ENCODE measurements at places on chromosomes 3 and 15.
A peak's percentile ranks its signal among the peaks of the same experiment; 100 is the strongest.

GRCh38 chr3:172622916-172623700 lies 87.8 kb downstream of the NCEH1 start:
- peak; percentile 60 for DNase-seq

DNA sequence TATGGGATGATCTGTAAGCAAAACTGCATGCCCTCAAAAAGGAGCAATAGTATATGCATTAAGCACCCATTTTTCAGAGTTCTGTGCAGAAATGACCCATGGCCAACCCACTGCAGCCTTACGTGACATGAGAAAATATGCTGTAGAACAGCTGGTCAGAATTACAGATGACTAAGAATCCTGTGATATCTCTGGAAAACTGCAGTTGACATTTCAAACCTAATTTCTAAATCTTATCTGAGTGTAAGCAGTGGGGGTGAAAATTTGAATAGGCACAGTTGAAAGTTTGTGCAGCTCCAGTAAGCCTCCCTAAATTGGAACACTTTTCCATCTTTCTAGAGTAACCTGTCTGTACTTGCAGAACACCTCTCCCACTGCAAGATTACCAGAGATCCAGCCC lies 28.7 kb upstream of the COL6A6 start:
- DNase-seq, result no peak

DNA sequence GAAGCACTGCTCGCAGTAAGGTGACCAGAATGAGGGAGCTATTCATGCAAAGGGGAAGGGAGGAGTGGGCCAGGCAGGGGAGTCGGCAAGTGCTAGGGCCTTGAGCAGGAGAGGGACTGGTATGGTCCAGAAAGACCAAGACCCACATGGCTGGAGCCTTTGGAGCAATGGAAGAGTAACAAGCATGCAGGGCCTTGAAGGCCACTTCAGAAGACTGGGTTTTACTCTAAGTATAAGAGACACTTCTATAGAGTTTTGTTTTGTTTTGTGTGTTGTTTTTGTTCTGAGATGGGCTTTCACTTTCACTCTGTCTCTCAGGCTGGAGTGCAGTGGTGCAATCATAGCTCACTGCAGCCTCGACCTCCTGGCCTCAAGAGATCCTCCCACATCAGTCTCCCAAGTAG lies 42.0 kb downstream of the BFSP2 start:
- no peak for DNase-seq

- no peak for DNase-seq
Observed at GRCh38 chr3:129467932-129468331, 27.9 kb downstream of the IFT122 start.

GRCh38 chr15:89041507-89041906 lies 46.7 kb upstream of the ABHD2 start:
- no peak for DNase-seq

DNA sequence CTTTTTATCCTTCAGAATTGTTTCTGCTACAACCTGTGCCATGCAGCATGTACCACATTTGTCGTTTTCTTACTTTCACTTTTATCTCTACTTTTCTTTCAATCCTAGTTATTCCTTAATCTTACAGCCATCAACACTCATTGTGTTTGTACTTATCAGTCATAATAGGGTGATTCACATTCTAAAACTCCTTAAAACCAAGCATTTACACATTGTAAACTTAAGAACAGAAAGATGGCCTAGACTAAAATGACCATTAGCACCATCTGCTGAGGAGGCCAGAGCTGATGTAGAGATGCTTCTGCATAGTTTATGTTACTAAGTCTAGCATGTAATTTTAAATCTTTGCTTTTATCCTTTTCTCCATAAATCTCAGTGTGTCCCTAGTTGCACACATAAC lies 25.5 kb downstream of the EIF2AK4 start:
- DNase-seq, result no peak

DNA sequence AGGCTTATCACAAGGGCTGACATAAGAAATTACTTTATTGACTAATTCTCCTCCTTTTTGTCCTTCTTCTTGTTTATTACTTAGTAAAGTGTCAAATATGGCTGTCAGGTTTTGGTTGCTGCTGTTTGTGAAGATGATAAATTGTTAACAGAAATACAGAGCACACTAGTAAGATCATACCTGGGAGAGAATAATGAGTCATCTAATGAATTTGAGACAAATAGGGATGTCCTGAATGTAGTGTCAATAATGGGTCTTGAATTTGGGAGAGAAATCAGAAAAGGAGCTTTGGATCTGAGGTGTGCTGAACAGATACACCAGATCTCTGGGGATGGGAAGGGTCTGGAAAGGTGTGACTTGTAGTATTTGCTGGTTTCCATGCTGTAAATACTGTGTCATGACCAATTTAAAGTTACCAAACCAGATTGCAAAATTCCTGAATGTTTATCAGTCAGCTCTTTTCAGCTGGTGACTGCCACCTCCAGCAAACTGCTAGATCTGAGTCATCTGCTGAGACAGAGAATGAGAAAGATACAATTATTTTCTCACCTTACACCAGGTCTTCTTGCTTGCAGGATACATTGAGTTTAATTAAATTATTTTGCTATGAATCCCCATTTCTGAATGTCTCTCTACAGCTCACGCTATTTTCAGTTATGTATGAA lies 76.7 kb upstream of the SATB1 start:
- DNase-seq, result peak; percentile 78

DNA sequence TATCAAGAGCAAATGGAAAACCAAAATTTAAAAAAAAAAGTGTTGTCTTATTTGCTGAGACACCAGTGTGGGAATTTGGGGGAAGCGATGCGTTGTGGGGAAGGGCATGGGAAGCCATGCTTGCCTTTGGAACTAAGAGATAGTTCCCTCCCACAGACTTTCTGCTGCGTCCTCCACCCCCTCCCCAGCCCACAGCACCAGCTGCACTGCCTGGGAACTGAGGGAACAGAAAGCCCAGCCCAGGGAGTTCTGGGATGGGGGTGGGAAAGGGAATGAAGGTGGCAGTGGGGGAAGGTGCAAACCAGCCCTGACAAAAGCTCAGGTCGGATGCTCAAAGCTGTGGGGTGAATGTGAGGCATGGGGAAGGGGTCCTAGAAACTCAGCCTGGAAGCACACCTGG lies 8.1 kb upstream of the NTRK3 start:
- no peak for DNase-seq

- DNase-seq, result no peak
Observed at GRCh38 chr3:150227839-150228238, 180.3 kb upstream of the TSC22D2 start.

- DNase-seq, result no peak
Observed at GRCh38 chr3:111882799-111883198, 23.7 kb downstream of the PHLDB2 start.

DNA sequence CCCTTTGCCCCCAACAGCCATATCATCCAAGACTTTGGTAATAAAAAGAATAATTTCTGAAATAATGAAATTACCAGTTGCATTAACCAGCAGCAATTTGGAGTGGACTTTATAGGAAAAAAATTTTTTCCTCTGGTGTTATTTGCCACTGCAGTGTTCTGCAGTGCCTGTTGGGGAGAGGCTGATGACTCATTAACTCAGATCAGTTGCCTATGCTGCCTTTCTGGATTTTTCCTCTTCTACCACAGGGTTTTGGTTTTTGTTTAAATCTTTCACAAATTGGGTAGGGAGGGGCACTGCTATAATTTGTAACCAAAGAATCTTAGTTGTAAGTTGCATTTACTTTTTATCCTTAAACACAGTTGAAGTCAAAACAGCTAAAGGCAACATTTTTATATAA lies 22.7 kb downstream of the ATP6V1A start:
- no peak for DNase-seq

DNA sequence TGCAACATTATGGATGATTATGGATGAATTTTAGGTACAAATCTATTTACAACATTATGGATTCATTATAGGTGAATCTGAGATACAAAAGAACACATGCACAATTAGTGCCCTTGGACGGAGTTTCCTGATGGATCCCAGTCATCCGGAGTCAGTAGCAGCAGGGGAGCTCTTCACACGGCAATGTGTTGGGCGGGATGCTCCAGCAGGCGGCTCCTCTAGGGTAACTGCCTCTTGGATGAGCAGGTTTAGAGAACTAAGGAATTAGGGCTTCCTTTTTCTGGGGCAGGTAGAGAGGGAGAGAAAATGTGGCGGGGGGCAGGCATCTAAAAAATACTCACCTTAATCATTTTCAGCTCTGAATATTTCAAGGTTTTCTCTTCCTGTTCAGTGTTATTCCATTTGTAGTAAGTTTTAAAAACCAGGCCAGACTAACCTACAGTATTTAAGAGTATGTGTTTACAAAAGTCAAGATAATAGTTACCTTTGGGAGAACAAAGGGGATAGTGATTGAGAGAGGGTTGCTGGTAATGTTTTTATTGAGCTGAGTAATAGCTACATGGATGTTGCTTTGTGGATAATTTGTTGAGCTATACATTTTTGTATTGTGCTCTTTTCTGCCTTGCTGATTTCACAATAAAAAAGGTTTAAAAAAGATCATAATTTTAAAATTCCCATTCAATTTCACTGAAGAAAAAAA lies 27.4 kb upstream of the GOLM2 start:
- DNase-seq, result no peak

DNA sequence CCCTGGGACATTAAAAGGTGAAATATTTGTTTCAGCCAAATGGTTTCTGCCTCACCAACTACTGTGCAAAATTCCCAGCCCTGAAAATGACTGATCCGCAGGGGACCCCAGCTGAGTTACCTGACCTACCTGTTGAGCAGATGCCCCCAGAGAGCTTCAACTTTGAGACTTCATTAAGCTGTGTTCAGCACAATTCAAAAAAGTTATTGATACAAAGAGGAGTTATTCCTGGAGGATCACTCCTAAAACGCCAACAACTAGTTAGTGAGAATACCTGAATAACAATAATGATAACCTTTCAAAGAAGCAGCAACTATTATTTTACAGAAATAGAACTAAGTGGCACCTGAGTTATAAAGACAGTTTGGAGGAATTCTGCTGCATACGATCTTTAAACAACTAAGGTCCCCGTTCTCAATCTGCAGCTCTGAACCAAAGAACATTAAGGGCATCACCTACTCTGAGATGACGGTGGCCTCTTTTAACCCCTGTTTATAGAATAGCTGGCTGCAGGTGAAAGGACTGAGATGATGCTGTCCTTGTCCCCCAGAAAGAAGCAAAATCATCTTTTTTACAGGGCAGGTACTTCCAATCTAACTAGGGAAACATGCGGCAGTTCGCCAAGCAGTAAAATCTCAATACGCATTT lies 659 bp downstream of the GADL1 start:
- DNase-seq, result no peak

- no peak for DNase-seq
Observed at GRCh38 chr15:75945953-75946352, 42.3 kb downstream of the FBXO22 start.

GRCh38 chr3:114624047-114624445 lies 330.2 kb downstream of the TIGIT start:
- no peak for DNase-seq

- peak; percentile 54 for DNase-seq
Observed at GRCh38 chr3:53890726-53891475, 758 bp downstream of the SELENOK start.

GRCh38 chr3:53361852-53362251 lies 14.5 kb upstream of the DCP1A start:
- DNase-seq, result no peak

DNA sequence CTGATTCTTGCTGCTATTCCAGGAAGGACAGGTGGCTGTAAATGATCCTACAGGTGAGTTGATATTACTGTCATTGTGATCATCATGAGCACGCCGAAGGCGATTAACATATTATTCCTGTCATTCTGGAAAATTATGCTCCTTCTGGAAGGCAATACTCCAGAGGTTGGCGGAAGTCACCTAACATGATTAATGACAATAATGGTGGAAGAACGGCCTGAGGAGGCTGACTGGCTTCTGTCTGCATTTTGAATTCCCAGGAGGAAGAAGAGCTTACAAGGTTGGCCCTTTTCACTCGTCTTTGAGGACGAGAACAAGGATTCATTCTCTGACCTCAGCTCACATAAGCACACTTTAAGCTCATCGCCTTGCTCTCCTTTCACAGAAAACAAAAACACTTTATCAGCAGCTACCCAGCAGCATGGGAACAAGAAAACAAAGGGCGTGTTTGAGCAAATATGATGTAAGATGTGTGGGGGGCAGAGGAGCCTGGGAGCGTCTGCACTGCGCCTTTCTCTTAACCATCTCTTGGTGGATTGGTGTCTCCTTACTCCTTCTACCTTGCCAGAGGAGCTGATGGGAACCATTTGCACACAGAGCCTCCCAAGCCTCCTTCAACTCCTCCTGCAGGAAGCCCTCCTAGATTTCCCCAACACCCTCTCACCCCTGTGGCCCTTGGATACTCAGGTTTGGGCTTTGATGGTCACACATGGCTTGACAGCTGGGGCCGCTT lies 23.0 kb downstream of the ACSBG1 start:
- no peak for DNase-seq

DNA sequence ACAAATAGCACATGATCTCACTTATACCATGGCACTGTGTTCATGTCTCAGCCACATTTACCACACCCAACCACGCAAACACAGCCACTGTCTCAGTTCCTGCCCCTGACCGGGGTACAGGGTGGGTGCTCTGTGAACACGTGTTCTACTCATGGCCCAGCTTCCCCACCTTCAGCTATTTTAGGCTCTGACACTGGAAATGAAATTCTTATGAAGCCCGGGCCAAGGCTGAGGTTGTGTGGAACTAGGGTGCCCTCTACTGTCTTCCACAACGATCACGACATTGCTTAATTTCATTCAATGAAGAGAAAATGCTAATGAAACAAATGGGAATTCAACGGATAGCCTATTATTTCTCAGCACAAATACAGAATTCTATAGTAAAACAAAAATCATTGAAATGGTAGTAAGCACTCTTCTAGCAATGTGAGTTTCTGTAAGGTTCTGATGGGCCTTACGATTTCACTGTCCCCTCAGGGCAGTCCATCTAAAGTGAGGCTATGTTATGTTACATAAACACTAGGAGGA lies 2.1 kb upstream of the GABRA5 start:
- no peak for DNase-seq

DNA sequence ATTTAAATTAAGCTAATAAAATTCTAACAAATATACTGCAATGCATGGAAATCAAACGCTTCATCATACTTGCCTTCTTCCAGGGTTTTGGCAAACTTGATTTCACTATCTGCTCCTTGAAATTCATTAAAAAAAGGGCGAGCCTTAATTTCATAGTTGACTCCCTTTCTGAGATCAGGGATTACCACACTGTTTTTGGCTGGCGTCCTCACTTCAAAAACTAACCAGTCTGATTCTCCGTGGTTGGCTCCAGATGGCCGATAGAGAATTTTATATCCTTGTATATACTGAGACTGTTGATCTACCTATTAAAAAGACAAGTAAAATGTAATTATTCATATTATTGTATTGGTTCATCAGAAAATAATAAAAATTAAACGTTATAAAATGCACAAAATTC lies 1106.8 kb downstream of the ROBO1 start:
- DNase-seq, result no peak
